Activated CD4-positive, alpha-beta T cell treated with anti-CD3 and anti-CD28 coated beads for 36 hours (primary cell): ENCODE measurements at places on chromosomes 13 and 19. TPM values are rescaled to one million over a fixed set of nuclear protein-coding genes. Genes with fewer than 3 reads are reported as not detected.

- no peak overlapping the region for H3K4me3 ChIP-seq
- no peak for DNase-seq
- no peak overlapping the region for H3K27ac ChIP-seq
- H3K36me3 ChIP-seq, result no peaks in the 10 kb centered on the region
Observed at GRCh38 chr13:39463611-39464010, 139.4 kb downstream of the LHFPL6 start.

DNA sequence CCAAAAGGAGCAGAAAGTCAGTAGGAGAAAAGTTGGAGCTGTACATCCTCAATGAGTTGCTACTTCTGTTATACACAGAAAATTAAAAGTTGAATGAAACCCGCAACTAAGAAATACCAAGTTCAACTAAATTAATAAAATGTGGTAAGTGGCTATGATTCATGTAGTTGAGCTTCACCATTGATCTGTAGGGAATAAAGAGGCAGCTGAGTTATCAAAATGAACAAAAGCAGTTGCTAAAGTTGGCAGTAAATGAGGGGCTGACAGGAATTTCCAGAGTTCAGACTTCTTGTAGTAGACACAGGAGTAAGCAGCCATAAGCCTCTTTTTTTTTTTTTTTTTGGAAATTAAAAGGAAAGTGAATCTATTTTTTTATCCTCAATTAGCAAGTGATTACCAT lies 234.6 kb downstream of the POSTN start:
- H3K27me3 ChIP-seq, result no peaks in the 10 kb centered on the region
- no peak overlapping the region for H3K27ac ChIP-seq
- DNase-seq, result no peak
- no peaks in the 10 kb centered on the region for H3K4me1 ChIP-seq
- no peak overlapping the region for H3K4me3 ChIP-seq

- peaks cover 6% of the 10 kb centered on the region for H3K27me3 ChIP-seq
- H3K4me1 ChIP-seq, result no peaks in the 10 kb centered on the region
- no peaks in the 10 kb centered on the region for H3K36me3 ChIP-seq
- no peak overlapping the region for H3K4me3 ChIP-seq
- no peak for DNase-seq
Observed at GRCh38 chr13:26060357-26060756, 8.5 kb upstream of the SHISA2 start.

DNA sequence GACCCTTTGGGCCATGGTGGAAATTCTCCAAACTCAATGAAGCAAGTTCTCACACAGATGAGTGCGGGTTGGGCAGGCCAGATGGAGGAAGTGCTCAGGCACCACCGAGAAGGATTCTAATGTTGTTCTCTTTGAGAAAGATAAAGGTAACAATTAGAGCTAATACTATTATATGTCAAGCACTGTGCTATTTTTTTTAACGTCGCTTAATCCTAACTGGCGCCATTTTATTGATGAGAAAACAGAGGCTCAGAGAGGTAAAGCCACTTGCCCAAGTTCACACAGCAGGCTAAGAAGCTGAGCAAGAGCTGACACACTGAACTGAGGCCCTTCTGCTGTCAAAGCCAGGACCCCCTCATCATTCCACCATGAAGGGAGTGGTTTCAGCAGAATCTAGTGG lies 1.0 kb downstream of the FBL start:
- peaks cover 50% of the 10 kb centered on the region for H3K4me1 ChIP-seq
- H3K4me3 ChIP-seq, result peak overlapping the region; percentile 96
- no peak for DNase-seq

DNA sequence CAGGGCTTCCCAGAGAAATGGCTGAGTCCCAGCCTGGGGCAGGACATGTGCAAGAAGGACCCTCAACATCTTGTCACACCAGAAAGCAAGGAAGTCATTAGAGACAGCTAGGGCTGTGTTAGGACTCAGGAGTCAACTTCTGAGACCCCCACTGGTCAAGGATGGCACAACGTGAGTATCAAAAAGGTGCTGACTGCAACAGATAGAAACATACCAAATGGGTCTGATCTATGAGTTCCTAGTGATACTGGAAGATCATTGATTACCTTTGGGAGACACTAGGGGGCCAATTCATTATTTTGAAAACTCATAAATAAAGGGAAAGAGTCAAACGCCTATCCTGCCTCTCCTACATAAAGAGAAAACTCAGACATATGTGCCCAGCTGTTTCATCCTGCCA lies 73.5 kb upstream of the GJB6 start:
- no peak overlapping the region for H3K27ac ChIP-seq
- H3K27me3 ChIP-seq, result peaks cover 20% of the 10 kb centered on the region
- no peaks in the 10 kb centered on the region for H3K36me3 ChIP-seq
- peaks cover 3% of the 10 kb centered on the region for H3K4me1 ChIP-seq
- DNase-seq, result no peak

- no peak overlapping the region for H3K4me3 ChIP-seq
- DNase-seq, result no peak
- H3K36me3 ChIP-seq, result peaks cover under 1% of the 10 kb centered on the region
- H3K27me3 ChIP-seq, result no peaks in the 10 kb centered on the region
- no peak overlapping the region for H3K27ac ChIP-seq
- H3K4me1 ChIP-seq, result peaks cover 59% of the 10 kb centered on the region
Observed at GRCh38 chr13:99057310-99057975, 79.6 kb upstream of the DOCK9 start.

GRCh38 chr13:51778392-51778791 lies 25.6 kb downstream of the DHRS12 start:
- H3K36me3 ChIP-seq, result no peaks in the 10 kb centered on the region
- no peak for DNase-seq
- no peaks in the 10 kb centered on the region for H3K4me1 ChIP-seq
- no peak overlapping the region for H3K27ac ChIP-seq

DNA sequence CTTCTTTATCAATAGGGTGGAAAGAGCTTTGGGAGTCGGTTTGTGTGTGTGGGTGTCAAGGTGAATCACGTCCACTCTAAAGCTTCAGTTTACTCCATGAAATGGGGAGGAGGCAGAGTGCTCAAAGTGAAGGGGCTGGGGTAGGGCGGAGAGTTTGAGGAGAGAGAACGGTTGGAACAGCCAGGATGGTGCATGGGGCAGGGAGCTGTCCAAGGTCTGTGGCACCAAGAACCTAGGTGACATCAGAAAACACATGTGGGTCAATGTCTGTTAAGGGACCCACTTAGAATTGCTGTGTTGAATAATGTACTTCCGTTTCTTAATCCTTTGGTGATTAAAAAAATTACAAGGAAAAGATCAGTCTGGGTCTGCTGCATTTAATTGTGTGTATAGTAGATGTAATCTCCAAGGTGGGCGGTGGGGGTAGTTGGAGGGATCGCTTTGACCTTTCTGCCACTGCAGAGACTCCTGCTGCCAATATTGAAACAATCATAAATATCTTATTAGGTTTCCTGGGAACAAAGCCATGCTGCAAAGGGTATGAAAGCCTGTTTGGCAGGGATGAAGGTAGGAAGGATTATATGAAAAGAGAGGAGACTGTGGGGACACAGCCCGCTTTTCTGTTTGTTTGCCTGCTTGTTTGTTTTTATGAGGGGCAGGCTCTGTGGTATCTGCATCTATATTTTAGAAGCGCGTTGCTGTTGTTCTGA lies 122.3 kb downstream of the ATP8A2 start:
- H3K4me3 ChIP-seq, result no peak overlapping the region
- H3K27me3 ChIP-seq, result peaks cover 19% of the 10 kb centered on the region
- no peaks in the 10 kb centered on the region for H3K36me3 ChIP-seq
- H3K27ac ChIP-seq, result no peak overlapping the region
- no peak for DNase-seq

DNA sequence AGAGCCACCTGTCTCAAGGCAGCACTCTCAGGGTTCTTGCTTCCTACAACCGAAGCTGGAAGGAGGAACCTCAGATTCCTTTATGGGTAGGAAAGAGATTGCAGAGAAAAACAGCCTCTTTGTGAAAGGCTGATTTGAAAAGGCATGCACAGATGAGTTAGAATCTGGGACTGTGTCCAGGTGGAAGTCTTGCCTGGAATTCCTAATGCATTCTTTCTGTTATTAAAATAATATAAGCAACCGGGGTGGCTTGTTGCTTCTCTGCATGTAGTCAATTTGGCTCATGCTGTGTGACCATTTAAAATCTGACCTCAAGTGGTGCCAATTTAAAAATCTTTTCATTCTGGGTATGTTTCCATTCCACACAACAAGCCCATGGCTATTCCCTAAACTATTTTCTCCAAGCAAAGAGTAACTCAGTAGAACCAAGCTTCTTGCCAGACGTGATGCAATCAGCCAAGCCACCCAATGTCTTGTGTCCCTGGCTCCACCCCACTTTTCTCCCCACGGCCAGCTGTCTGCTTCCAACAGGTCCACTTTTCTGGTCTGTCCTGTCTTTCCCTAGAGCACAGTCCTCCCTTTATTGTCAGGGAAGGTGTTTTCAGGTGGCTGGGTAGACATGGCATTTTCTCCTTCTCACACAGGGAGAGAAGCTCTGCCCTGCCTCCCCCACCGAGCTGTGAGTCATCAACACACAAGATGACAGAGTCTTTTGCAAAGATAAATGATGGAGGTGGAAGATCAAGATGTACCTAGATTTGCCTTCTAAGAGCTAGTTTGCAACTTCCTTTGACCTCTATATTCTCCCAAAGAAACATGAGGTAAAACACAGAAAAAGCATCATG lies 394.3 kb downstream of the FOXO1 start:
- H3K4me3 ChIP-seq, result no peak overlapping the region
- peak overlapping the region; percentile 70 for H3K27ac ChIP-seq
- peak; percentile 77 for DNase-seq

DNA sequence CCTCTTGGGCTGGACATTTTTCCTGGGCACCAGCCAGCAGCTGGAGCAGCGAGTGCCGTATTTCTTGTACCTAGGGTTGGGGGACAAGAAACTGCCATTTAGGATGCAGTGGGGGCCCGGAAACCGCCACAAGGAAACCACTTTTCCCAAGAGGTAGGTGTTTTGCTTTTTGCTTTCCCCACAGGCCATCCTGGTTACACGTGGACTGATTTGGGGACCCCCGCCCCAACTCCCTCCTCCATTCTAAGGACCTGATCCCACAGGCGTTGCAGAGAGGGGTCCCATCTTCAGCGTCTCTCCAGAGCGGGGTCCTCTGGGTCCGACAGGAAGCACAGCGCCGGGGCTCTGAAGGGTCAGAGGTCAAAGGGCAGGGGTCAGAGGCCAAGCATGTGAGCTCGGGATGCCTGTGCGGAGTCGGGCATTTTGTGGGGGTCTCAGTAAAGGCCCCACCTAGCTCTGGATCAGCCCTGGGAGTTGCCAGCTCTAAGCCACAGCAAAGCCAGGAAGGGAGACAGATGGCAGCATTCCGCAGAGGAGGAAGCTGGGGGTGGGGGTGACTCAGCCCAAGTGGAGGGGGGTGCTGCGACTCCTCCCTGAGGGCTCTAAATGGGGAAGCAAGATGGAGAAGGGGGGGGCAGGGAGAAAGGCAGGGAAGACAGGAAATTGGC lies 4.3 kb downstream of the ZGLP1 start:
- H3K27ac ChIP-seq, result no peak overlapping the region
- H3K4me1 ChIP-seq, result peaks cover 8% of the 10 kb centered on the region
- no peak overlapping the region for H3K4me3 ChIP-seq

- peaks cover 10% of the 10 kb centered on the region for H3K36me3 ChIP-seq
- peak overlapping the region; percentile 83 for H3K27ac ChIP-seq
- peaks cover 40% of the 10 kb centered on the region for H3K4me1 ChIP-seq
- H3K4me3 ChIP-seq, result peak overlapping the region; percentile 9
- peaks cover 3% of the 10 kb centered on the region for H3K27me3 ChIP-seq
- DNase-seq, result peak; percentile 96
Observed at GRCh38 chr19:3132971-3133792, 2.7 kb upstream of the GNA15 start.

DNA sequence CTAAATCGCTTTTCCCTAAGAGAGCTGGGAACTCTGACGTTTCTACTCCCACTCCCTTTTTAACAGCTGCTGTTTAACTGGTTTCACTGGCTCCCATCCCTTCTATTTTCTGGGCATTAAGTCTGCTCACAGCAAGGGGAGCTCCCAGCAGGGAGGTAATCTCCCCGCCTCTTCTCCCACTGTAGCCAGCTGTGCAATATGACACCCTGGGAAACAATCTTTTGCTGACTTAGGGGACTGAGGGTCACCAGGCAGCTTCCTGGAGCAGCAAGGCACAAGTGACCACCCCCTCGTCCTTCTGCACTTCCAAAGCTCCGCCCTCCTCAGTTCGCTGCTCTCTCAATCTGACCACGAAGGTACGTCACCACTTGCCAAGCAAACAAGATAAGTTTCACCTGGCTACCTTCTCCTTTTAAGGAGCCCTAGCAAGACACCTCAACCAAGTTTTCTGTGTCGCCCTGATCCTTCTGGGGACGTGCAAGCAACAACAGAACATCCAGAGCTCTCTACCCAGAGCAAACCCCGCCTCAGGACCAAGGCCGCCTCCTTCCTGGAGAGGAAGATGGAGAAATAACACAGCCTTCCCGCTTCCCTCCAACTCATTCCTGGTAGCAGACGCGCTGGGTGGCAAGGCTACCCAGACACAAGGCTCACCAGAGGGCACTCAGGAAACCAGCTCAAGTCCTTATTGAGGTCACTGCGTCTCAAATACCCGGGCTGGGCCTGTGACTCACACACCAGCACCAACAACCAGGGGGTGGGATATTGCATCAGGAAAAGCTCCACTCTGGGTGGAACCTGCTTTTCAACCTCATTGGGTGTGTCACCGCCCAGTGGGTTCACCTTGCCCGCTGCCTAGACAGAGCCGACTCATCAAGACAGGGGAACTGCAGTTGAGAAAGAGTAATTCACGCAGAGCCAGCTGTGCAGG lies 92.4 kb downstream of the STK24 start:
- peak; percentile 85 for DNase-seq
- H3K27me3 ChIP-seq, result no peaks in the 10 kb centered on the region
- no peak overlapping the region for H3K4me3 ChIP-seq
- H3K27ac ChIP-seq, result peak overlapping the region; percentile 78
- peaks cover 91% of the 10 kb centered on the region for H3K4me1 ChIP-seq

- no peak overlapping the region for H3K4me3 ChIP-seq
- no peaks in the 10 kb centered on the region for H3K27me3 ChIP-seq
- H3K4me1 ChIP-seq, result peaks cover 27% of the 10 kb centered on the region
- peaks cover 6% of the 10 kb centered on the region for H3K36me3 ChIP-seq
Observed at GRCh38 chr13:77732287-77732686, 34.8 kb downstream of the SLAIN1 start.

PPP1R15A gene
- total RNA-seq, result 62.4 TPM

ANKRD10 gene
- 91.8 TPM for total RNA-seq

PSENEN gene
- 37.9 TPM for total RNA-seq

GSX1 gene
- not detected for total RNA-seq
